ENCODE measurements at places on chromosomes 4 and X.

DNA sequence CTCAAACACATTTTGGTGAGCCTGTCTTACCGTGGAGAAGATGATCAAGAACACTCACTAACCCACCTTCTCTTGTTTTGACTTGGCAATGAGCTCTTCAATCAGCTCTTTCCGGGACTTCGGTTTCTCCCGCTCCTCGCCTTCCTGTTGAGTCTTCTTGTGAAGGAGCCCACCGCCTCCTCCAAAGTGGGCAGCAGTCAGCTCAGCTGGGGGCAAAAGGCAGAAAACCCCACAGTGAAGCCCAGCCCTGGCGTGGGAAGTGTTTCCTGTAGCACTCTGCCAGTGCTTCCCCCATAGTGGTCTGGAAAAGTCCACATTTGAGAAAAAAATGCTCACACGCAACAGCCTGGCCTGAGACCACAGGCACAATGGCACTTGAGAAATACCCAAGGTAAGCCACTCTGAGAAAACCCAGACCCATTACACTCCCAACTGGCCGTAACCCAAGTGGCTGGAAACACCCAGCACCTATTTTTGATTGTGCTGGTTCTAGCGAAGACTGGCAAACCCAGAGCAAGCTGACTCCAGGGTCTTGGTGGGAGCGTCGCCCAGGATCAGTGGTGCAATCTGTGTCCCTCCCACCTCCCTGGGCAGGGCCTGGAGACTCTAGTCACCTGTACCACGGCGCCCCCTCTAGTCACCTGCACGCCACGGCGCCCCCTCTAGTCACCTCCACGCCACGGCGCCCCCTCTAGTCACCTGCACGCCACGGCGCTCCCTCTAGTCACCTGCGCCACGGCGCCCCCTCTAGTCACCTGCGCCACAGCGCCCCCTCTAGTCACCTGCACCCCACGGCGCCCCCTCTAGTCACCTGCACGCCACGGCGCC, 8.6 kb downstream of the NOP14 start:
- no peak for DNase-seq

GRCh38 chr4:39384563-39384962, 18.4 kb upstream of the RFC1 start:
- no peak for DNase-seq

DNA sequence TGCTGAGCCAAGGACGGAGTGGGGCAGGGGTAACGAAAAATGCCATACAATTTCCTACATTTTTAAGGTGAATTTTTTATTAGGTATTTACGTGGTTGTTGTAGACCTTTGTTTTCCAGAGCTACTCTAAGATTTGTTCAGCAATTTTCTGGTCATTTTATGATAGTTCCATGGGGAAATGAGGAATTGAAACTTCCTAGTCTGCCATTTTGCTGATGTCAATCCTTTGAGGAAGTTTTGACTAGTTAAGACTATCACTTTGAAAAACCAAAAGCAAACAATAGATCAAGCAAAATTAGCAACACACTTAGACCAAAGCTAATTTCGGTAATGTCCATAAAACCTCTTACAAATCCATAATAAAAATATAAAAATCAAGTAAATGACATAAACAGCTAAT, 7.0 kb upstream of the TLR3 start:
- DNase-seq = no peak

DNA sequence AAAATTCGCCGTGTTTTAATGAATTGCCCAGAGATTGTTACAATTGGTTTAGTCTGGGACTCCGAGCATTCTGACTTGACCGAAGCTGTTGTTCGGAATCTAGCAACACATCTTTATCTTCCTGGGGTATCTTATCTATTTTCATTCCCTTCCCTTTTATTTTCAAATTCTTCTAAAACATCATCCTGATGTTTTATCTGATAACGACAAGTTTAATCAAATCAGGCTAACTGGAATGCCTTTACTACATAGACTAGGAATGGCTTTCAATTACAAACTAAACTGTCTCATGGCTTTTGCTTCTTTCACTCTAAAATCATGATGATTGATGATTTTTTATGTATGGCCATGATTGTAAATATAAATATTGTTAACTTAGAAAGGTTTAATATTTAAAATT, 48.0 kb downstream of the USP53 start:
- DNase-seq = no peak
